CD4-positive, alpha-beta T cell treated with Interleukin-21 for 1 hour (primary cell): ENCODE measurements at places on chromosomes 2 and 18.

DNA sequence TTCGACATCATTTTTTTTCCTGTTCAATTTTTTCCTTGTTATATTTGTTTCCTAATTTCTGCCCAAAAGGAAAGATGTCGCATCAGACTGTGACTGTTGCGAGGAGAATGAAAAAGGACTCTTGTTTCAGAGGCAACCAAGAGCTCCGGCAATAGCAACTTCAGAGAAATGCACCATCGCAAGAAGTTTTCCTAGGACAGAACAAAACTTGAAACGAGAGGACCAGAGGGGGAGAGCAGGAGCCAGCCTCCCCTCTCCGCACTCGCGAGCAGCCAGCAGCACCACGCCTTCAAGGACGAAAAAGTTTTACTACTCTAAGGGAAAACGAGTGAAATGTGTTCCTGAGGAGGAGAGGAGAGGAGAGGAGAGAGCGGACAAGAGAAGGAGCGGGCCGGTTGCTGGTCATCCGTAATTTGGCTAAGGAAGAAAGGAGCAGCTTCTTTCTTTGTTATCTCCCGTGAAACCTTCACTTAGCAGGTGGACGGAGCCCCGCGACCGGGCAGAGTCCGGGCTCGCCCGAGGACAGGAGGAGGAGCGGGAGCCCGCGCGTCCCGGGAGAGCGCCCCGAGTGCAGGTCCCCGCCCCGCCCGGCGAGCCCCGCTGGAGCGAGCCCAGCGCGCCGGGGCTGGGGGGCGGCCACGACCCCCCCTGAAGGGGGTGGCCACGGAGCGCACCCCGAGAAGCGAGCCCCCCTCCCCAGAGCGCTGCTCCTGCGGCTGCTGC lies 744 bp downstream of the POU3F3 start:
- no peak for DNase-seq

DNA sequence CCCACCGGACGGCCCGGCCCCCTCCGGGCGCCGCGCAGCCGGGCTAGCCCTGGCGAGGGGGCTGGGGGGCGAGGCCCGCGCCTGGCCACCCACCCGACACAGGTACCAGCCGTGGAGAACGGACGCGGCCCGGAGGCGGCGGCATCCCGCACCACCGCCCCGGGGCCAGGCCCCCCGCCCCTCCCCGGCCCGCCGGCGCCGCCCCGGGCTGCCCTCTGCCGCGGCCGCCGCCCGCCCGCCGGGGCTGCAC lies 405 bp downstream of the SOS1 start:
- DNase-seq: no peak

DNA sequence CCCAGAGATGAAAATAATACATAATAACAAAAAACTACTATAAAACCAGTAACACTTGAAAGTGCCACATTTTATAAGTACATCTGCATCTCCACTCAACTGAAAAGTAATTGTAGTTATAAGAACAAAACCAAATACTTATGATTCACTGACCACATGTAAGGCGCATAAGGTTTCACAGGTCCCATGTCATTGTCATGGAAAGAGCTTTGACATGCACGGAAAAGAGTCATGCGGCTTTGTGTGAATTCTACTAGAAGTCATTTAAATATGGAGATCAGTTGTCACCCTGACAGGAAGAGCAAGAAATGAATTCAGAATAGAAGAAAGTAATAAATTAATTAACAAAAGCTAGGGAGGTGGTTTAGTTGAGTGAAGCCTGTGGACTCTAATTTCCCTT lies 459.1 kb downstream of the CDH2 start:
- DNase-seq: no peak

DNA sequence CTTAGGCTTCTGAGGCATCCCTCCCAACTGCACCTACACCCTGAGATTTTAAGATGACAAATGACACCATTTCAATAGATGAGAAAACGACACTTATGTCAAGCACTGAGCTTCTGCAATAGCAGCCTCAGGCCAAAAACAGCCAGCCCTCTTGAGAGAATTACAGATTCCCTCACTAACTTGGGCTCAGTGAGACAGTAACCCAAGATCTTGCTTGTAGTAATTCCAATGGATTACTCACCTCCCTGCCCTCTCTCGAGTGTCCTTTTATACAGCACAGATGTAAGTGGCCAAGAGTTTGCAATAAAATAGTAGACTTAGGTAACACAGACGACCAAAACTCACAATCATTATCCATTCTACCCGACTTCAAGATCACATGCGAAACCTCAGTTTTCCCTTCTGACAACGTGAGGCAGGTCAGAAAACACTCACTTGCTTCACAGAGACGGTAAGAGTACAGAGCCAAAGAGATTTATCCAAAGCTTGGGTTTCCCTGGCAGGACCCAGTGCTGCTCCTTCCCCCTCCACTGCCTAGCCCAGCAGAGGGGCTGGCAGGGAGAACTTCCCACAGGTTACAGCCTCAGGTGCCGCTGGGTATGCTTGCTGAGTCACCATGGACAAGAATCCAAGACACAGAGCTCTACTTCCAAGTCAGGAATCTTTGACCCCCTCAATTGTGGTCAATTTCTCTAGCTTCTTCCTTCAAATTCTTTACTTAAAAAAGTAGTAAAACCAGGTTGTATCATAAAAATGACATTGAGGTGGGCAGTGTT lies 181.4 kb downstream of the MYO5B start:
- no peak for DNase-seq

GRCh38 chr2:195488567-195488966 lies 168.5 kb upstream of the SLC39A10 start:
- DNase-seq: no peak

DNA sequence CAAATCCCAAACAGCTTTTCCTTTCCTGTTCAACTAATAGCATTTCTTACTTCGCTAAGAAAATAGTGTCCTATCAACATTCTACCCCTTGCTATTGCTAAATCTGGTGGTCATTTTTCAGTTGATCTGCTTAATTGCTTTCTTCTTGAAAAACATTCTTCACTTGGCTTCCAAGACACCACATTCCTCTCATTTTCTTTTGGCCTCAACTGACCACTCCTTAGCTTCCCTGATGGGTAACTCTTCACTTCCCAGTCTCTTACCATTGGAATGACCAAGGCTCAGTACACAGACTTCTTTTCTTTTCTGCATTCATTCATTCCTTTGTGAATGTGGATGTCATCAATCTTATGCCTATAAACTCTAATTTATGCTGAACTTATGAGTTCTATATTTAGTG lies 230.8 kb upstream of the CDH2 start:
- no peak for DNase-seq

GRCh38 chr2:132953771-132954170 lies 283.8 kb upstream of the LYPD1 start:
- DNase-seq: no peak

- no peak for DNase-seq
These were observed 150.2 kb upstream of the POU3F3 start for GRCh38 chr2:104703669-104704068.

DNA sequence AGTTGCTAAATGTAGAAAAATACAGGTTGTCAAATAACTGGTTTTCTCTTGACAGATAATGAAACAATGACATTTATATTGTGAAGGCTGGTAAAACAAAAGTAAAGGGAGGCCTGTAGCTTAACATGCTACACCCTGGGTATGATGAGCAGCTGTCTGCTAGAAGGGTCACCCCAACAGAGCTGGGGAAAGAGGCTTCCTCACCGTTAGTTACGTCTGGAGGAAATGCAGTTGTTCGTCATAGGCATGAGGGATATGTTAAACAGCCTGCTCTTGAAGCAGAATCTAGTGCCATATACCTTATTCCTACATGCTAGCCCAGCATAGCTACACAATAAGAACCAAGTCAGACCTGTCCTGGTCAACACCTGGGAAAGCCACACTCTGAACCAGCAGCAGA lies 49.9 kb downstream of the LPIN2 start:
- DNase-seq: peak; percentile 73

- no peak for DNase-seq
These were observed 118.9 kb downstream of the LCLAT1 start for GRCh38 chr2:30565851-30566358.

- no peak for DNase-seq
These were observed at the start of gene PDE1A for GRCh38 chr2:182426918-182427240. PDE1A (minus strand) TSS chr2:182427036.

GRCh38 chr2:11535899-11536344 lies 2.1 kb downstream of the GREB1 start:
- no peak for DNase-seq

DNA sequence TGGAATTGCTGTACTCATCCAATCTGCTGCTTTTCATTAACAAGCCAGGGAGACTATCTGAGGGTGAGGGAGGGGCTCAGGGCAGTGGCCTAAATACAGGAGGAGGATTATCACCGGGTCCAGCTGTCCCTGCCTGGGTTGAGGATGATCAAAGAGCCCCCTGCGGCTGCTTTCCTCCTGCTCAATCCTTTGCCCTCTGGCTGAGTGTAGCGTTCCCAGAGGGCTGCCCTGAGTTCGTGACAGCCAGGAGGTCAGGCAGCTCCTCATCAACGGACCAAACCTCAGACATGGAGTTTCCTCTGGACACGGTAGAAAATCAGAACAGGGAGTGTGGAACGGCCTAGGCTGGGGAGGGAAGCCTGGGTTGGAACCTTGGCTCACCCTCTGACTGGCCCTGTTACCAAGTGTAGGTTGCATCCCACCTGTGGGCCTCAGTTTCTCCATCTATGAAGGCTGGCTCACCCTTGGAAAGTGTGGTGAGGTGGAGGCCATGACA lies 23.5 kb downstream of the CIB4 start:
- DNase-seq: no peak

- DNase-seq: no peak
These were observed 198.7 kb downstream of the PTGR3 start for GRCh38 chr18:75010278-75010677.

DNA sequence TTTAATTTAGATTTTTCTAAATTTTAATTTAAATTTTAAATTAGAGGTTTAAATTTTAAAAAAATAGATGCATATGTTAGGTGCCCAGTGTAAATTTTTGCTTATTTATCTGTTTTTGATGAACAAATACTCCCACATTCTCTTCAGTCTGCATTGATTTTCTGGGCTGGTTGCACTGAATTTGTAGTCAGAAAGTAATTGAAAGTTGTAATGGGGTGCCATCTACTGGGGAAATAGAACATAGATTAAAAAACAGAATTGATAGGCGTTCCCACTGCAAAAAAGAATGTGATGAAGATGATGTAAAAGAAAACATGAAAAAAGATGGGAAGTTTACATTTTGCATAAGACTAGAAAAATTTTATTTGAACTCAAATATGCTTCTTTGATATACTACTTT lies 51.7 kb upstream of the CCDC85A start:
- no peak for DNase-seq

GRCh38 chr2:169265591-169265990 lies 96.7 kb downstream of the LRP2 start:
- DNase-seq: no peak

GRCh38 chr2:27653397-27653796 lies 10.0 kb downstream of the SUPT7L start:
- no peak for DNase-seq

DNA sequence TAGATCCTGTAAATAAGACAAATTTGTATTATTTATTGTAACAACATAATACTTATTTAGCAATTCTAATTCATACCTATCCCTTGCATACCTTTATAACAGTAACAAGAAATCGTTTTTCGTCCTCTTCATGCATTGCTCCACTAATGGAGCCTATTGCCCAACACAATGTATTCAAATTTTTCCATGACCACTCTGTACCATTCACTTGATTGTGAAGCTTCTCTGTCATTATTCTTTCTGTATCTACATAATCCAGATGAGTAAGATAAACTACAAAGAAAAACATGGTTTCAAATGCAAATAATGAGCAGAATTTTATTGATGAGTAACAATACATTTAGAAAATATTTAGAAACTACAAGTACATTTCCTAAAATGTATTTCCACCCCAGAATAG lies 21.6 kb upstream of the USP34 start:
- no peak for DNase-seq

DNA sequence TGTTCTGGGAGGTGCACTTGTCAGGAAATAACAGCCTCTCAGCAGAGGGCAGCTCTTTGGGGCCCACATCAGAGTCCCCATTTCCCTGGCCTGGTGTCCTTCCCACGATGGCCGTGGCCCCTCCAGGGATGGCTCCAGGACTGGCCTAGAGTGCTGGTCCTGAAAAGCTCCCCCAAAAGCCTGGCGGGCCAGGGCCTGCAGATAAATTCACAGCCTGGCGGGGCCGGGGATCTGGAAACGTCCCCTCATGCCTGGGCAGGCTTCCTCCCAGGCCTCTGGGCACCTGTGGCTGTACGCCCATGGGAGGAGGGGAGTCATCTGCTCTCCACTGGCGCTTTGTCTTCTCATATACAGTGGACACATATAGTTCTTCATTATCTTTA lies 52.6 kb upstream of the HS6ST1 start:
- DNase-seq: no peak
